Activated CD4-positive, alpha-beta T cell treated with anti-CD3 and anti-CD28 coated beads, Interleukin-2, amount 50 U/mL, for 48 hours (primary cell): ENCODE measurements at places on chromosomes 5 and 9.

GRCh38 chr5:170861917-170862766 lies at the start of gene RANBP17:
TSS of gene RANBP17 (plus strand) at chr5:170862018.
- DNase-seq = no peak

DNA sequence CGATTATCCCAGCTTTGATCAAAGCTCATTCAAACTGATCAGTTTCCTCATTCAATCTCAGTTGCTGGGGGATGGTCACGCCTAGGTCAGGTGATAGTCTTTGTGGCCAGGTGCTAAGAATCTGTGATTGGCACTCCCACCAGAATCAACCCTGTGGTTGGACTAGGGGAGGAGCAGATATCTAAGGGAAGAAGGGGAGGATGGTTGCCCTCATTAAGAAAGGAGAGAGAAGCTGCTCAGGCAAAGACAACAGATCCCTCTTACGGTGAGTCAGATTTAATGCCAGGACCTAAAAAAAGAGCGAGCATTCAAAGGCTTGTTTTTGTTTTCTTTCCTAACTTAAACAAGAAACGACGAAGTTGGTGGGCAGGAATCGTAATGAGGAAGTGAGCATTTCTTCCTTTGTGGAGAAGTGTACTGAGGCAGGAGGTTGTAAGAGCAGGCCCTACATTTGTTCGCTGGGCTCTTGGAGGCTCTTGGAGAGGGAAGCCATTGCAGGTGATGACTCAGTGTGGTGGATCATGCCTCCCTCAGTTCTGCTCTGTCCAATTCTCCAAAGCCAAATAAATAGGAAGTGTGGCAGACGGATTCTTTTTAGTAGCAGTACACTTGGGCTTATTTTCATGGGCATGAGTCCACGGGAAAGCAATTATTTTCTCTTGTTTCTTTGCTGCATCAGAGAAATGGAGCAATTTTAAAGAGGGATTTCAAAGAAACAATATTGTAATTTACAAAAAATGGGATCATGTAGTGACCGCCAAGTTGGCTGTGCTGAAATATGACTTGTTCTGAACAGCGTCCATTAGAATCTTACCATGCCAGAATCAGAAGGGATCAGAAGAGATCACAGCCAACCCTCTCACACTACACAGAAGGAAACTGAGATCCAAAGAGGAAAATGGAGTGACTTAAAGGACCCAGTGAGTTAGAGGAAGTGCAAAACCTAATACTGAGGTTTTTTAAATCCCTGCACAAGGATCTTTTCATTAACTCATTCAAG lies 18.7 kb upstream of the TGFBR1 start:
- no peak for DNase-seq

DNA sequence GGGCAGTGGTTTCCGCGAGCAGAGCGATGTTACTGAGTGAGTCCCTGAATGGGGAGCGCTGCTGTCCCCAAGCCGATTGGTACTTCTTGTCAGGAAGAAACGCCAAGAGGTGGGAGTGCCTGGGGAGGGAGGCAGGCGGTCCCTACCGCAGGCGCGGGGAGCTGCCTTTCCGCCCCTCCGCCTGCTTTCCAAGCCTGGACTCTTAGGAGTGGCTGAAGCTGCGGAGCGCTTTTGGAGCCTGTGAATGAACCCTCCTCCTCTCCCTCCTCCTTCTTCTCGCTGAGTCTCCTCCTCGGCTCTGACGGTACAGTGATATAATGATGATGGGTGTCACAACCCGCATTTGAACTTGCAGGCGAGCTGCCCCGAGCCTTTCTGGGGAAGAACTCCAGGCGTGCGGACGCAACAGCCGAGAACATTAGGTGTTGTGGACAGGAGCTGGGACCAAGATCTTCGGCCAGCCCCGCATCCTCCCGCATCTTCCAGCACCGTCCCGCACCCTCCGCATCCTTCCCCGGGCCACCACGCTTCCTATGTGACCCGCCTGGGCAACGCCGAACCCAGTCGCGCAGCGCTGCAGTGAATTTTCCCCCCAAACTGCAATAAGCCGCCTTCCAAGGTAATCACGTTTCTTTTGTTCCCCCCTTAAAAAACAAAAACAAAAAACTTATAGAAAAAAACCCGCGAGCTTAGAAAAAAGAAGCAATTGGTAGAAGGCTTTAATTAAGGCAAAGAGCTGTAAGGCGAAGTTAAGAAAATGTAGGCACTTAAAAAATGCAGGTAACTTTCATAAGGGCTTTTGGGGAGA lies at the start of gene VCAN:
Gene VCAN (plus strand): TSS at position 340 of the 808 bp plus-strand sequence. CDS start 11,775 bp downstream, outside the sequence.
- DNase-seq = peak; percentile 1

DNA sequence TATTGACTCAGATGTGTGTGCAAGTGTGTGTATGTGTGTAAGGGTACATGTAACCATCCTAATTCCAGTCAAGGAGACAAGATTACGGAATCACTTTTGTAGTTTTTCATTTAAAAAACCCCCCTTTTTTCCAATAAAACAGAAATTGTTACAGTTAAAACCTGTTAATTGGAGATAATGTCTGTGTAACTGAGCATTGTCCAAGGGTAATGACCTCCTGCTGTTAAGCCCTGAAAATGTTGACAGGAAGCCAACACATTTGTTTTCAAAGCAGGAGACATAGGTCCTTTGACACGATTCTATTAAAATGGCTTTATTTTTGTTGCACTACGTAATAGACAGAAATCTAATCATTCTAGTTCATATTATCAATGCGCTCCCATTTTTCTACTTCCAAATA lies 457.3 kb upstream of the ARRDC3 start:
- DNase-seq = no peak

GRCh38 chr5:60776343-60776742 lies 67.7 kb downstream of the ELOVL7 start:
- no peak for DNase-seq

DNA sequence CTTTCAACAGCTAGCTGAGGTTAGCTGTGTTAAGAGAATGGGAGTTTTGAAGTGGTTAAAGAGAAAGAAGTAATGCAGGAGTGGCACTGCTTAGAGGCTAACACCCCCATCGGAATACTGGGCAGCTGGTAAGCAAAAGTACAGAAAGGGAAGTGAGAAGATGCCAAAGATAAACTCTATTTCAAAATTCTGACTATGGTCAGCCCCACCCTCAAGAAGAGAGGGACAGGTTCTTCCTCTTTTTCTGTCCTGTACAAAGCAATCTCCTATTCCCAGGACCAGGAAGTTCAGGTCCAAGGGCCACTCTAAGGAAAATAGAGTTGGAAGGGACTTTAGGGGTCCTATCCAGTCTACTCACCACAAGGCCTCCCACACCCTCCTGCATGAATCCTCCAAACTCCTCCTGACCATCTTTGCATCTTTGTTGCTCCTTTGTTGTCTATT lies 45.9 kb upstream of the JAK2 start:
- DNase-seq = no peak

- DNase-seq = no peak
Observed at GRCh38 chr5:126267438-126267837, 155.8 kb upstream of the GRAMD2B start.
